ENCODE measurements at places on chromosomes 16 and 17. TPM values are rescaled to one million over a fixed set of nuclear protein-coding genes. Genes with fewer than 3 reads are reported as not detected.

MAFG gene
- total RNA-seq, result 28.2 TPM

GNAO1 gene
- total RNA-seq, result 0.30 TPM

P2RX1 gene
- total RNA-seq, result 4.8 TPM

KAT7 gene
- 19.9 TPM for total RNA-seq

HS3ST3A1 gene
- total RNA-seq, result 36.3 TPM

EVPL gene
- not detected for total RNA-seq

CD300LB gene
- total RNA-seq, result not detected

KRT32 gene
- total RNA-seq, result not detected

SPATA22 gene
- total RNA-seq, result not detected
